ENCODE measurements at places on chromosomes 12 and 14.

- DNase-seq = no peak
Measured at GRCh38 chr12:41310367-41310766, 122.2 kb downstream of the PDZRN4 start.

- DNase-seq = peak; percentile 67
Measured at GRCh38 chr14:30227876-30228275, 300.2 kb upstream of the PRKD1 start.

DNA sequence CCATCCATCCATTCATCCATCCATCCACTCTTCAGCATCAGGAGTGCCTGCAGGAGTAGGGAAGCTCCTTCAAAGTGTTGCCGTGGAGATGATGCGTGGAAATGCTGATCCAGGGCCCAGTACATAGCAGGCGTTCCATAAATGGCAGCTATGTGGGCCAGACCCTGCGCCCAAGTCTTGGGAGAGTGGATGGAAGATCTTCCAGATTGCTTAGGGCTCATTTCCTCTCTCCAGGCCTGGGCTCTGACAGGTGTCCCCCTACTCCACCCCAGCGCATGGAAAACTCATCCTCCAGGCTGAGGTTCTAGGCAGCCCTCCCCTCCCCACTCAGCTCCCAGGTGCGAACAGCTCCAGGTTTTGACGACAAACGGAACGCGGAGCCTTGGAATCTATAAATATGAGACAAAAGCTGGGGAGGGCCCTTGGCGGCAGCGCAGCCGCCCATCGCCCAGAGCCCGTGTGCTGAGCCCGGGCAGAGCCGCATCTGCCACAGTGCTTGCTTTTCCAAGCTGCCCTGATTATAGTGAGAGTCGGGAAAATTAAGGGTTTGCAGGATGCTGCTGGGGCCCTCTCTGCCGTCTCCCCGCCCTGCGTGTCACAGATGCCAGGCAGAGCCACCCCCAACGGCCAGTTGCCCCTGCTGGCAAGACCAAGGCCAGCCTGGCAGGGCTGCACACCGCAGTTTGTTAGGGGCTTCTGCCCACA, 1.6 kb downstream of the BEGAIN start:
- no peak for DNase-seq

- DNase-seq = no peak
Measured at GRCh38 chr14:79091381-79091963, 921.3 kb downstream of the NRXN3 start.

DNA sequence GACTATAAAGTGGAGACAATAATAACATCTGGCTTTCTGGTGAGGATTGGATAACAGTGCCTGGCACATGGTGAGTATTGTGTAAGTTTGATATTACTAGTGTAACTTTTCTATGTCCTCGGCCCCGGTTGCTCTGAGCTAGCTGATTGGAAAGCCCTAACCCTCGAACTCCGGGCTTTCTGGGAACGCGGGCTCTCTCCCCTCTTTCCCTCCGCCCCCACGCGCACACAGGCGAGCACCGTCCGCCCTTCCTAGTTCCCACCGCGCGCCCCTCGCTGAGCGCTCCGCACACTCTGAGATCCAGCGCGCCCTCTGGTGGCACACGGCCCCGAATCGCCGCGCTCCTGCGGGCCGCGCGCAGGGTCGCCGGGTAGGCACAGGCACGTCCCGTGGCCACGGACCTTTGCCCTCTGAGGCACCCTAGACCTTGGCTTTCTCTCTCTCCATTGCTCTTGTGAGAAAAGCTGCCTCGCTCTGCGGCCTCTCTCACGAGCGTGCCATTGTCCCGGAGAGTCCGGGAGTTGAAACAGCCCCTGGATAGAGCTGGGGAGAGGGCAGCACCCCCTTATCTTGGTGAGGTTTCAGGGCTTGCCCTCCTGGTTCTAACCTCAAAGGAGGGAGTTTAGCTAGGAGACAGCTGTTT, 23.2 kb upstream of the ESRRB start:
- peak; percentile 39 for DNase-seq

DNA sequence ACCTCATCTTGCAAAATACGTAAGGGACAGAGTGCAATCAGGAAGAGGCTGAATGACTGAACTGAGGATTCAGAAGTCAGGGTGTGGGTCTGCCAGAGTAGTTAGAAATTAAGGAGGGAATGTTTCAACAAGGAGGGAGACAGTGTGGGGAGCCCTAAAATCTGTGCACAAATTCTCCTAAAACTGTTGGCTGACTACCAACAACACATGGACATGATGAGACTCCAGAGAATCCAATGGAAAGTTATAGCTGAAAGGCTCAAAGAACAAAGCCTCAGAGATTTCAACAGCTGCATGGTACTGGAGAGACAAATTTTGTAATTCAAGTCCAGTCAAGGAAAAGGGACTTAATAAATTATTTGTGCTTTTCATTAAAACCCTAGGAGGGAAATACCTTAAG, 36.1 kb upstream of the NEDD1 start:
- DNase-seq = no peak

Measured in amniotic epithelial cell (primary cell).